ENCODE measurements at places on chromosomes 1 and 21.

GRCh38 chr1:81232420-81232819, 568.3 kb upstream of the ADGRL2 start:
- no peak for DNase-seq

GRCh38 chr1:232380131-232380530, 249.8 kb downstream of the SIPA1L2 start:
- no peak for DNase-seq

- DNase-seq = no peak
Observed at GRCh38 chr1:214404154-214404553, 123.2 kb downstream of the SMYD2 start.

DNA sequence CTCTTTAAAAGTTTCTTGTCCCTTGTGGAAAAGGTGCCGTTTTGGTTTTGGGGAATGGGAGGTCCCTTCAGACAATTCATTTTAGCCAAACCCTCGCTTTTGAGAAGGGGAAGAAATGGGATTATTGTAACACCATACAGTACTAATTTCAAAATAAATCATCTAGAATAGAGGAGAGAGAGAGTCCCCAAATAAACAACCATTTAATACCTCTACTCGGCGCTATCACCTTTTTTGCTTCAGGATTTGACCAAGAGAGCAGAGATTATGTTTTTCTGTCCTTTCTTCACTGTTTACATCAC, 770 bp upstream of the RC3H1 start:
- no peak for DNase-seq

GRCh38 chr1:168631671-168632400, 55.4 kb downstream of the XCL1 start:
- no peak for DNase-seq

DNA sequence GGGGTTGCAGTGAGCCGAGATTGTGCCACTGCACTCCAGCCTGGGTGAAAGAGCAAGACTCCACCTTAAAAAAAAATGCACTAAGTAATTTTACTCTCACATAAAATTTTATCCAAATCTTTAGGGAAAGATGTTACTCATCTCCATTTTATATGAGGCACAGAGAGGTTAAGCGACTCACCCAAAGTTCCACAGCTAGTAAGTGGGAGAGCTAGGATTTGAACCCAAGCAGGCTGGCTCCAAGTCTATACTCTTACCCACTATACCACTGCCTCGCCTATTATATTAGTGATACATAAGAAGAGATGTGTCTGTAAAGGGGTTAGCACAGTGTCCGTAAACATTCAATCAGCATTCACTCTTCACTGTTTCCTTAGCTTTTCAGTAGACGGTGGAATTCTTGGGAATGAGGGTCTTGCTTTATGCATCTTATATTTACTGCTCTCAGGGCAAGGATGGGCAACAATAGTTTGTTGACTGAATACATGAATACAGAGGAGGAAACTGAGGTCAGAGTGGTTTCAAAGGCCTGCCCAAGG, 15.1 kb downstream of the LDLRAD2 start:
- no peak for DNase-seq
